ENCODE measurements at places on chromosomes 4 and X.

- no peak for DNase-seq
Measured at GRCh38 chr4:104424989-104425388, 69.7 kb downstream of the CXXC4 start.

GRCh38 chrX:119685225-119686066, 7.5 kb downstream of the SEPTIN6 start:
- DNase-seq, result peak; percentile 40

DNA sequence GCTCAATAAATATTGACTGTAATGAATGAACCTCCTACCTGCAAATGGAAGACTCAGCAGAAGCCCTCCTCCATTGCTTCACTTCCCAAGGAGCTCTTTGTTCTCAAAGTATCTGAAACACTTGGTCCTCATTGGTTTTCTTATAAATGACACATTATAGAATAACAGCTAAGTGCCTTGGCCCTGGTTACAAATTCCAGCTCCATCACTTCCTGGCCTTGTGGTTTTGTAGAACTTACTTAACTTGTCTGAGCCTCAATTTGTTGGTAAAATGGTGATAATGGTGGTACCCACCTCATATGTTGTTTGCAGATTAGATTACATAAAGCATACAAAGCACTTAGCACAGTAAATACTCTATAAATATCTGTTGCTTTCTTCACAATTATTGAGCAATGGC, 25.2 kb upstream of the SMIM20 start:
- DNase-seq, result no peak

DNA sequence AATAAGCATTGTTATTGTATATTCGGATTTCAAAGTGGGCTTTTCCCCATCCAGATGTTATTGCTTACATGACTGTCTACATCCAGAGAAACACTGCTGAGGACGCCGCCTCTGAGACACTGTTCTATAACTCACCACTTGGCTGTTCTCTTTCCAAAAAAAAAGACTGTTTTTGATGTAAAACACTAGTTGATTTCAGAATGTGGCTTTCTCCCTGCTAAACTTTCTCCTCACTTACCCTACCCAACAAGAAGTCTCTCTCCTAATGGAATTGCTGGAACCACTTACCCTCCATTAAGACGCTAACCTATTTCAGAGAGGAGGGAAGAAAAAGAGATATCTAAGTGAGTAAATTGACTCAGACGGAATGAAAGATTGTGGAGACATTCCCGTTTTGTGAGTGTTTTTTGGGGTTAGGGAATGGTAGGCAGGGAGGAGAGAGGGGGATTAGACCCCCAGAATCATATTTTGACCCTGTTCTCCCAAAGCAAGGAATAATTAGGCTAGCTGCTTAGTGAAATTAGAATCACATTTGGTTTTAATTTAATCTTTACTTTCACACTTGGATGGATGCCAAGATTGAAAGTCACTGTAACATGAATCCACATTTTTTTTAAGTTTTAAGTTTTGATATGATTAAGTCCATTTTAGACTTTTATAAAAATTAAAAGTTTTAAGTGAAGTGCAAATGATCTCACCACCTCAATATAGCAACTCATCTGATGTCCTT, 174.9 kb downstream of the CHIC2 start:
- no peak for DNase-seq

GRCh38 chr4:109959195-109959594, 46.5 kb downstream of the EGF start:
- DNase-seq, result no peak

GRCh38 chrX:48465336-48465933, 4.6 kb downstream of the SLC38A5 start:
- DNase-seq, result no peak

- no peak for DNase-seq
Measured at GRCh38 chr4:6782846-6783110, 251 bp downstream of the KIAA0232 start.

DNA sequence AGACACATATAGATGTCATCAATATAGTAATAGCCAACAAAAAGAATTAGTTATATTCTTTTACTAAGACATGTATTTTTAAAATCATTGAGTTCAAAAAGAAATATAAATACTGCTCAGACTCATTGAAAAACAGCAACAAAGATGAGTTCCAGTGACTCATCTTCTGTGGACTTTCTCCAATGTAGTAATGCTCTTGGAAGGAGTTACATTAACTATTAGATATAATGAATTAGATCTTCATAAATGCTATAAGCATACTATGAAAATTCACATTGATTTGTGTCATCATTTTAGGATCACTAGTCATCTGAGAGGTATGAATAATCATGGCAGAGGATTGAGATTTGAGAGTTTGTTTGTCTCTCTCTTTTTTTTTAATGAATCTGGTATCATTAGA, 547.8 kb upstream of the PCDH7 start:
- no peak for DNase-seq

GRCh38 chrX:111348429-111348828, 63.6 kb downstream of the DCX start:
- peak; percentile 16 for DNase-seq

- DNase-seq, result no peak
Measured at GRCh38 chrX:153673428-153674218, at the start of gene PNCK. TSS of gene PNCK (minus strand) at chrX:153673813. CDS start at chrX:153673076, 737 bp downstream.

GRCh38 chr4:40275065-40275730, 59.9 kb upstream of the CHRNA9 start:
- DNase-seq, result no peak

DNA sequence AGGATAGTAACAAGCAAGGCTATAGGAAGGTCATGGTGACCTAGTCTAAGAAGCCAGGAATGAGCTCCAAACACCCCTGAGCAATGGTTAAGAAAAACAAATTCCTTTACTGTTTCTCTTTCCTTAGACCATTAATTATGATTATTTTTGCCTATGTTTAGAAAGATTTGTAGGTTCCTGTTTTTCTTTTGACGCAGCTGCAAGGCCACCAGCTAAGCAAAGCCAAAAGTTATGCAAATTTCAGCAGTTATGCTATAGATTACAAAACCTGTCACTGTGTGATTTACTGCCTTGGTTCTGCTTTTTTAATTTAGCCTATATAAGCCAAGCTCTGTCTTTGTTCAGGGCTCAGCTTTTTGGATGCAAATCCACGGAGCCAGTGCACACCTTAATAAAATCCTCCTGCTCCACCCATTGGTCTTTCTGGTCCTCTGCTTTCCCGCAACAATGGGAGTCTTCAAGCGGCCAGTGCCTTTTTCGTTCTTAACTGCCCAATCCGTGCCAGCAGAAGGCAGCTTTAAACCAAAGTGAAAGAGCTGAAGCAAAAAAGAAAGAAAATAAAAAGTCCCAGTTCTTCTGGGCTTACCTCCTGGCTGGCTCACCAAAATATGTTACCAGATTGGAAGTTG, 1.4 kb upstream of the CEP135 start:
- DNase-seq, result no peak

DNA sequence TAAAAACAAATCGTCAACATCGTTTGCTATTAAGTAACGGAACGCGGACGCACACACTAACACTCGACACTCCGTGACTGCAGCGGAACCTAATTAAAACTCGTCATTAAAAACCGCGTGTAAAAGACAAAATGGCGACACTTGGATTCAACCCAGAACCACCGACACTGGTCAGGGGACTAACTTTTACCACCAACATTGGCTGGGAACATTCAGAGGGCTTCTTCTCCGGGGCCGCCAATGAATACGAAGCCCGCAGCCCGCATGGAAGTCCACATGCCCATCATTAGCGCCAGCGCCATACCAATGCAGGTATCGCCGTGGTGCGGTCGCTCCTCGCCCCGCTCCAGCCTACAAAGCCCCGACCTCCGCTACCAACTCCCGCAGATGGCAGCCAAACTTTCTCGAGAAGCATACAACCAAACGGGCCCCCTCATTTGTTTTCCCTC, 498 bp downstream of the RBMX start:
- DNase-seq, result no peak

GRCh38 chr4:159706704-159707103, 603.8 kb downstream of the RAPGEF2 start:
- DNase-seq, result no peak

- DNase-seq, result no peak
Measured at GRCh38 chr4:58061967-58062366, 951.8 kb upstream of the IGFBP7 start.

GRCh38 chrX:121733514-121733913, 686.1 kb downstream of the GLUD2 start:
- DNase-seq, result no peak

DNA sequence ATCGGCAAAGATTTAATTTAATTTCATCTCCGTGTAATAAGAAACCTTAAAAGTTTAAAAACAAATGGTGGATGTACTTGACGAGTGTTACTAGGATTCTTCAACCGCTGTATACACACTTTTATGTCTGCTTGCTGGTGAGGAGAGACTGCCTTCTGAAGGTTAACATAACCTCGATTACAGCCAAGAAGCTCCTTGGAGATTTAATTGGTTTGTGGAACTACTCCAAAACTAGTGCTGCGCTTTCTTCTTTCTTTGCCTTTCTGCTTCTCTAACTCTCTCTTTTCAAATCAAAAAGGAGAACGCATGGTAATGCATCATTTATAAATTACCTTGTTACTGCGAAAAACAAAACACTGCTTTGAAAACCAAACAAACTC, 109.0 kb downstream of the ANTXR2 start:
- DNase-seq, result no peak
